SJCRH30 (cell line): ENCODE measurements at places on chromosomes 12 and 14.

DNA sequence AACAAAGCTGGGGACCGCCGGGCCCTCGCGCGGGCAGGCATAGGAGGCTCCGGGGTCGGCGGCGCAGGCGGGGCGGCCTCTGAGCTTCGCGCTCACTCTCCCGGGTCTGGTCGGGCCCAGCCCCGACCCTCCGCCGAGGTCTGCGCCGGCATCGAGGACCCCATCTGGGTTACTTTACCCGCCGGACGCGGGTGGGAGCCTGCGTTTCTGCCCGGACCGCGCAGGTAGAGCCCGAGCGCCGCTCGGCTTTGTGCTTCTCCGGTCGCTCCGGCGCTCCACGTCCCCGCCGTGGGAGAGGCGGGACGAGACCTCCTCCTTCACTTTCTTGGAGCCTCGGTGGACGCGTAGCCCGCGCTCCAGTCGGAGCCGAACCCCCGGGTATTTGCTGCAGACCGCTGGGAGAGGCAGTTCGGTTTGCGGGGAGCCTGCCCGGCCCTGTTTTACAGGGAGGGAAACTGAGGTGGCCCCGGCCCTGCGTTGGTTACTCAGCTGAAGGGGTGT lies 63.2 kb downstream of the FBXL14 start:
- no peak for DNase-seq

- DNase-seq: no peak
Measured at GRCh38 chr12:19988001-19988400, 380.3 kb upstream of the PDE3A start.

- DNase-seq: peak; percentile 81
Measured at GRCh38 chr12:32671930-32672780, 6.9 kb upstream of the DNM1L start.

GRCh38 chr12:40691913-40692764 lies at the start of gene CNTN1:
Gene CNTN1, plus strand, starts transcription at chr12:40692439.
- DNase-seq: no peak

GRCh38 chr14:57889245-57889644 lies 23.4 kb upstream of the SLC35F4 start:
- DNase-seq: peak; percentile 9

DNA sequence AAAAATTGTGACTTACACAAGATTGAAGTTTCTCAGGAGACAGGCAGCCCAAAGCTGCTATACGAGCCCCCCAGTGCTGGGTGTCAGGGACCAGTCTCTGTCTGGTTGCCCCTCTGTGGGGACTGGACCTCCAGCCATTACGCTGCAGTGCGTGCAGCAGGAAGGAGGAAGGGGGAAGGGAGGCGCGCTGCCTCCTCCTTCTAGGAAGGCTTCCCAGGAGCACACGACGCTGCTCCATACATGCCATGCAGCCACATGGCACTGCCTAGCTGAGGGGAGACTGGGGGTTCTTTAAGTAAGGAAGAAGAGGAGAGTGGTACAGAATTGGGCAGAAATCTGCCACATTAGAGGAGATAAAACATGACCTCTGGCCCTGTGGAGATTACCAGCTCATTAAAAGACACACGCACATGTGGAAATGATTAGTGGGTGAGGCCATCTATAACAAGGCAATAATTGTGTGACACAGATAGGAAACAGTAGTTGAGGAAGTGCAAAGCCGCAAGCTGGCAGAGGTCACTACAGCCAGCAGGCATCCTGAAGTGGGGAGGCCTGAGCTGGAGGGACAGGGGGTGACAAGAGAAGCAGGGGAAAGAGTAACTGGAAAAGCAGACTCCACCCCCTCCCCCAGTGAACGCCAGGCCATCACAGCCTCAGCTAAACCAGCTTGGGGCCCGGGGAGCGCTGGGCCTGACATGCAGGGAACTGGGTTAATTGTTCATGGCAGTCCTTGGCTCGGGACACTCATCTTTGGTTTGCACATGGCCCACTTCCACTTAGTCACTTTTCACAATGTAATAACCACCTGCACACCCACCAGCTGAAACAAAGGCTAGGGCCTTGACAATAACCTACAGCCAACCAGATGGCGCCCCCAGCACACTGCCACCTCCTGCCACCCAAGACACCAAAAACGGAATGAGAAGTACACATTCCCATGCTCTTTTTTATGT lies 39.6 kb downstream of the CCDC88C start:
- DNase-seq: no peak

- DNase-seq: no peak
Measured at GRCh38 chr14:52350445-52350844, 36.3 kb downstream of the PTGER2 start.

DNA sequence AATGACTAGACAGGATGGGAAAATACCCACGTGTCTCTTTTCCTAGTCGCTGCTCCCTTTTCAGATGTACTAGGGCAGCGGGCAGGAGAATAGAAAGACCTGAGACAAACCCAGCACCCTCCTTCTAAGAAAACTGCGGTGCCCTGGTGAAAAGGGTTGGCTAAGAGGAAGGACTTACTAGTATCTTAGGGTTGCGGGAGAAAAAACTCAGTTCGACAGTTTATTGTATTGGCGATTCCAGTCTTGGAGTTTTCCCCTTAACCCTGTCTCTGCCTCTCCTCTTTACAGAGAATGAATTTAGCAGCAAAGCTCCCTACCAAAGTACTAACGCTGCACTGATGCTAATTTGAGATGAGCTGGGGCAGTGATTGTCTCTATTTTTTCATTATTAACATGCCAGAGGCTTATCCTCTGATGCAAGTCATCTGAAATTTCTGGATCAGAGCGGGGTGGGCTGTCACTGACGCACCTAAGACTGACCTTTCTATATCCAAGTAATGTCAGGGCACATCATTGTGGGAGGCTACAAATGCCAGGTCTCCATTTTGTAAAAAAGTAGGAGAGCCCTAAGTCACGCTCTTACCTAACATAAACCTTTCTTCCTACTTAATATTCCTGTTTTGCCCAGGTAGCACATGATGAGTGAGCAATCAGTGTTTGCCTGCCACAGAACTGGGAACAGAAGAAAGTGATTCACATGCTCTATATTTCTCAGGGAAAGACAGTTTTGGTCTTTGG lies 916 bp upstream of the PAWR start:
- DNase-seq: peak; percentile 4

DNA sequence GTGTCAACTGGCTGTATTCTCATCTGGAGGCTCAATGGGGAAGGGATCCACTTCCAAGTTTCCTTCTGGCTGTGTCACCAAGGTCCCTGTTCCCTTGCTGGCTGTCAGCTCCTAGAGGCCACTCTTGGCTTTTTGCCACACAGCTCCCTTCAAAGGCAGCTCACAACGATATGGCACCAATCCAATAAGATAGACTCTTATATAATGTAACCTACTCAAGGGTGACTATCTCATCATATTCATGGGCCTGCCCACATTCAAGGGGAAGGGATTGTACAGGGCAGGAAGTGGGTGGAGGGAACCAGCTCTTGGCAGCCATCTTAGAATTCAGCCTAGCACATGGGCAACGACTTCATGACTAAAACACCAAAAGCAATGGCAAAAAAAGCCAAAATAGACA lies 98.7 kb upstream of the PLXNC1 start:
- DNase-seq: no peak

GRCh38 chr12:124904306-124905098 lies 9.9 kb downstream of the UBC start:
- DNase-seq: peak; percentile 76

DNA sequence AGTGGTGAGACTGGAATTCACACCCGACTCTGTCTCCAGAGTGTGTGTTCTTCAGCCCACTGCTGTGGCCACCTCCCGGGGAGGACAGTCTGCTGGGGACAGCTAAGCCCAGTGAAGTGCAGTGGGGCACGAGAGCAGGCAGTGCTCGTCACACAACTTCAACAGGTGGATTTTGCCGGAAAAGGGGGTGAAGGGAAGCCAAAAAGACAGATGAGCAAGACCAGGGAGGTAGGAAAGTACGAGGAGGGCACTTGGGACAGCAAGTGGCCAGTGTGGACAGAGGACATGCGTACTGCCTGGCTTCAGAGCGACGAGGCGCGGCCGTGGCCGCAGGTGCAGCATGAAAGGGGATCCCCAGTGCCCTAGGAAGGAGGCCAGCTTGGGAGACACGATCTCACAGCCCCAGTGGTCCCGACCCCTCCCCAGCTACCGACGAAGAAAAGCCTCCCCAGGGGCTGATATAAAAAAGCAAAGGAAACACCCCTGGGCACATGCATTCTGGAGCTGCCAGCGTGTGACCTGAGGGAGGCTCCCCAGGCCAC lies 96.1 kb downstream of the FBXL14 start:
- no peak for DNase-seq

DNA sequence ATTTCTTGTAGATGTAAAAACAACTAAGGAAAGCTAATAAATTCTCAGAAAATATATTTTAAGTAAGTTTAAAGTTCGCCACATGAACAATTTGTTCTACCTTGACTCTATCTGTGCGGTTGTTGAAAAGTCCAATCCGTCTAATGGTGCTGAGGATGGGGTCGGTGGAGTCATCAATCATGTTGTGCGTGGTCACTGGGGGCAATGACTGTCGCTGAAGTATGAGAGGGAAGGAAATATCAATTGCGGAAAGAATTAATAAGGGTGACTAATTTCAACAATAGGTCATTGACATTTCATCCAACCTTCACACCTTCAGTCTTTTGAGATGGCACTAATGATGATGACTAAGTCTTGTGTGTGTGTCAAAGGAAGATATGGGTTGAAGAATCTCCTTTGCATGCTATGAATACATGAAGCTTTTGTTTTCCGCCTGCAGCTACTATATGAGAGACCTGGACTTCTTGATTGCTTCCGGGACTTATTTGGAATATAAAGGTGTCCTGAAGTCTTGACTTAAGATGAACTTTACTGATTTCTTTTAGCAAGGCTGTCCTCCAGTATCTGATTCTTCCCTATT lies 32.1 kb downstream of the SPX start:
- no peak for DNase-seq

GRCh38 chr12:42744539-42745182 lies 155.1 kb upstream of the PRICKLE1 start:
- no peak for DNase-seq

DNA sequence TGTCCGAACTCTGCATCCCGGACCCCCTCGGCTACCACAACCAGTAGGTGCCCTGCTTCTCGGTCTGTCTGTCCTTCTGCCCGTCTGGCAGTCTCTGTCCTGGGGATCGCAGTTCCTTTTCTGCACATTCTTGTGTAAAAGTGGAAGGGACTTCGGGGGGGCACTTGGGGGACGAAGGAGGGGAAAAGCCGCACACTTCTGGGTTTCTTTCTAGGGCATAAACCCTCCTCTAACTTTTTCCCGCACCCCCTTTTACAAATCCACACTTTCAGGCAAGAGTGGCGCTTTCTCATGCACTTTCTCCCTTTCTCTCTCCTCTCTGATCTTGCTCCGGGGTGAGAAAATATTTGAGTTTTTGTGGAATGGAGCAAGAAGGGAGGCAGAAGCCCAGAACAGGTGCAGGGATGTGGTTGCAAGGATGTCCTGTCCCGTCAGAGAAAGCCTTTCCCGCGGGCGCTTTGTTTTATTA lies 506 bp downstream of the ESRRB start:
- DNase-seq: no peak

GRCh38 chr14:36746872-36747271 lies 85.2 kb downstream of the PAX9 start:
- no peak for DNase-seq

- DNase-seq: peak; percentile 48
Measured at GRCh38 chr12:110641521-110641920, 27.6 kb downstream of the TCTN1 start.
